ENCODE measurements at places on chromosomes 6 and 20.

- DNase-seq, result no peak
Measured at GRCh38 chr6:7087491-7087979, 20.2 kb upstream of the RREB1 start.

DNA sequence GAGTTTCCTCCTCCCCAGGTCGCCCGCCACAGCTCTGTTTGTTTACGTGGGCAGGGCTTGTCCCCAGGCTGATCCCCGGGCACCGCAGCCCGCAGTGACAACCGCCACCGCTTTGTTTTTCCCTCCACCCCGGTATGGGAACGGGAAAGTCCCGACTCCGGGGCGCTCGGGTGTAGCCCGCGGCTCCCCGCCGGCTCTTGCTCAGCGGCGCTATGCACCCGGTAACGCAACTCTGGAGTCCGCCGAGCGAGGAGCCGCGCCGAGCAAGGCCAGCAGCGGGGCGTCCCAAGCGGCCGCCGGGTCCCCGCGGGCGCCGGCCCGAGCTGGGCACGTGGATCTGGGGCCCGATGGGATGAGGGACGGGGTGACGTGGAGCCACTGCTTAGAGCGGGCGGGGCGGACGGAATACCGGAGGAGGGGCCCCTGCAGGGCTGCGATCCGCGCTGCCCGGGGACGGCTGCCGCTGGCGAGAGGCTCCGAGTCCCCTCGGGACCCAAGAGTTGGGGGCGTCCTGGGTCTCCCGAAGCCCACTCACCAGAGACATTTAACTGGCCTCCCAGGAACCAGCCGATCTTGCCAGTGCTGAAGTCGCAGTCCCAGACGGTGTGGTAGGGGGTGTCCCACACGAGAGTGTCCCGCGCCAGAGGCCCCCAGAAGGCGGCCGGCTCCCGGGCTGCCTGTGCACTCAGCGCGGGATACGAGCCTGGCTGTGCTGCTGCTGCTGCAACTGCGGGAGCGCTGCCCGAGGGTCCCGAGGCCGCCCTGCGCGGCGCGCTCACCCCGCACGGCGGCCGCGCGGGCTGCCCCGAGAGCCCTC is 497 bp downstream of the ACSS1 start:
- peak; percentile 65 for DNase-seq

GRCh38 chr6:67639161-67639560 is 995.9 kb upstream of the ADGRB3 start:
- DNase-seq, result no peak

DNA sequence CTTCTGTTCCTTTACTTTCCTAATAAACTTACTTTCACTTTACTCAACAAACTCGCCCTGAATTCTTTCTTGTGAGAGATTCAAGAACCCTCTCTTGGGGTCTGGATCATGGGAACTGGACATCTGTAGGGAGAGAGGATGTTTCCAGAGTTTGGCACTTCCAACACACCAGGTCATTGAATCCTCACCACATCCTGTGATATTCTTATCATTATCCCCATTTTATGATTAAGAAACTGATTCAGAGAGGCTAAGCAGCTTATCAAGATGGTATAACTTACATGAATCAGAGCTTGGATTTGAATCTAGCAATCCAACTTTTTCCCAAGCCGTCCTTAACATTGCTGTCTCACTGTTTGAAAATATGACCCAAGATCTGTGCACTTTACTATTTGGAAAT is 15.5 kb downstream of the PPIL6 start:
- no peak for DNase-seq

GRCh38 chr6:166877906-166878305 is 78.4 kb downstream of the RNASET2 start:
- DNase-seq, result no peak

GRCh38 chr20:54477191-54477955 is 2.0 kb downstream of the DOK5 start:
- no peak for DNase-seq

DNA sequence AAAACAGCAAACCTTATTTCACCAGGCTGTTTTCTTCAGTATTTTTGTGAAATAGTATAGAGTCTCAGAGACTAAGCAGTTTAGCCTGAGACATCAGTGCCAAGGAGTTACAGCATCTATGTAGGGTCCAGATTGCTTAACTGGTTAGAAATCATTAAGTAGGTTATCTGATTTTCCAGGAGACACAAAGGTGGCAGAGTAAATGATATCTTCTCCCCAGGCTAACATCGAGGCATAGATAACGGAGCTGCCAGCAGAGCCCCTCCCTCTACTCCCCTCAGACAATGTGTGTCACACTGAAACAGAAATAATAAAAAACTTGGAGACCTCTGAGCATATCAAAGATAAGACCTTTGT is 473.0 kb upstream of the CITED2 start:
- no peak for DNase-seq

GRCh38 chr6:45686841-45687569 is 309.3 kb upstream of the SUPT3H start:
- no peak for DNase-seq

DNA sequence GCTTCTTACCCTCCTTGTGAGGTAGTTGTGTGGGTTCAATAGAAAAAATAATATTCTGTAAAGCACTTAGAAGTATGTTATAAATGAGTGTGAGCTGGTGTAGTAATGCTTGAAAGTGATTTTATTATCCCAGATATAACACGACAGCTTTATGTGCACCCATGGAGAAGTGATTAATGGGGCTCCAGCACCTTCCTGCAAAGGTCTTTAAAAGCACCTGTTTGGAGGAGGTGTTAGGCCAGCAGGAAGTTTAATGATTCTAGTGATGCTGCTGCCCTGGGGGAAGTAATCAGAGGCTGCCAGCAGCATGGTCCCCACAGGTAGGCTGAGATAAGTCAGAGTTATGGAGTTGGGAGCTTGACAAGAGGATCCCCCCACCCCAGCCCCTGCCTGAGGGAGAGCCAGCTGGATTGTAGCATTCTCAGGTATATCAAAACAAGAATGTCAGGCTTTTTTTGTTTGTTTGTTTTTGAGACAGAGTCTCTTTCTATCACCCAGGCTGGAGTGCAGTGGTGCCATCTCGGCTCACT is 166.3 kb downstream of the PHACTR1 start:
- no peak for DNase-seq

DNA sequence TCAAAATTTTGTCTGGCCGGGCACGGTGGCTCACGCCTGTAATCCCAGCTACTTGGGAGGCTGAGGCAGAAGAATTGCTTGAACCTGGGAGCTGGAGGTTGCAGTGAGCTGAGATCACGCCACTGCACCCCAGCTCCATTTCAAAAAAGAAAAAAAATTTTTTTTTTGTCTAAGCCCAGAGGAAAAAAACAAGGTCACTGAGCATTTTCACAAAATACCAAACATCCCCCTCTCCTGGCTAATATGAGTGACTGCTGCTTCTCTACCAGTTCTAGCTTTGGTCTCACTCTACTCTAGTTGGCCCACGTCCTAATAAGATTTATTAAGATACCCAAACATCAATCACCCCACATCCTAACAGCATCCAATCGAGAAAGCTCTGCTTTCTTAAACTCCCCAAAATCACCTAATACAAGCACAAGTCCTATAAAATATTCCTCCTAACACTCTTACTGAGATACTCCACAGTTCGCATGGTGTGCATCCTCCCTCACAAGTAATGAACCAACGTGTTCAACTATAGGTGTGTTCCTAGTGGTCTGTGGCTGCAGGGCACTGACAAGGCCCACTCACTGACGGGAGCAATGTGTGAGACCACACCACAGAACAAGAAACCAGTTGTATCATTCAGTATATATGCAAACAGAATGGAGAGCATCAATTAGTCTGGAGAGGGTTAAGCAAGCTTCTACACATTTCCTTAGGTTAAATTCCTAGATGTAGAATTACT is 64.2 kb downstream of the FKBP5 start:
- DNase-seq, result no peak

- no peak for DNase-seq
Measured at GRCh38 chr6:132931313-132931712, 116.9 kb downstream of the RPS12 start.

GRCh38 chr20:59933296-59933848 is at the start of gene SYCP2:
SYCP2 (minus strand) TSS chr20:59933637; CDS start chr20:59922413, 11,224 bp downstream.
- DNase-seq, result peak; percentile 33

- DNase-seq, result peak; percentile 18
Measured at GRCh38 chr6:127855542-127856159, 45.2 kb downstream of the THEMIS start.

DNA sequence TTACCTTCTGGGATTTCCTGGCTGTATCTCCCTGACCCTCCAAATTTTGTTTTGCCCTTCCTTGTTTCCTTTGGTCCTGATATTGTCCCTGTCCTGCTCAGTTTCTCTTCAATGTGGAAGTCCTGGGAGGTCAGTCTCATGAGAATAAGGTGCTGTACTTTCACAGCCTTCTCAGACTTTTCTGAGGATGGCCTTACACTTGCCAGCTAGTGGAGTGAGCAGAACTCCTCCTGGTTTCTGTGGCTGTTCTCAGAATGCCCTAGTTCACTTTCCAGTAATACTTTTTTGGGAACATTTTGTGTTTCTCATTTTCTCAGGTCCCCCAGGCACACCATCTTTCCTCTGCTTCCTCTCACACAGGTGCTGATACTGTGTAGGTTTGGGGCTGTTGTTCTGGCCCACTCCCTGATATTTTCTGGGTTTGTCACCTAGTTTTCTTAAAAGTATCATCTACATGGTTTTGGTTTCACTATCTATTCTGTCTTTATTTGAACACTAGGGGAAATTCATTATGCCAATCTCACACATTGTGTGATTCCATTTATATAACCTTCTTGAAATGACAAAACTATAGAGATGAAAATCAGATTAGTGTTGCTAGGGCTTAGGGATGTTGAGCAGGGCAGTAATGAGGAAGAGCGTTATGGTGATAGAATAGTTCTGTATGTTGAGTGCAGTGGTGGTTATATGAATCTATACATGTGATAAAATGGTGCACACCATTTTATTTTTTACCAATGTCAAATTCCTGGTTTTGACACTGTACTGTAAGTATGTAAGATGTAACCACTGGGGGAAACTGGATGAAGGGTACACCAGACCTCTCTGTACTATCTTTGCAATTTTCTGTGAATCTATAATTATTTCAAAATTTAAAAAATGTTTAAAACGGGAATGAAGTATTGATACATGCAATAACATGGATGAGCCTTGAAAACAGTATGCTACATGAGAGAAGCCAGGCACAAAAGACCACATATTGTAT is 27.2 kb upstream of the BRPF3 start:
- no peak for DNase-seq

DNA sequence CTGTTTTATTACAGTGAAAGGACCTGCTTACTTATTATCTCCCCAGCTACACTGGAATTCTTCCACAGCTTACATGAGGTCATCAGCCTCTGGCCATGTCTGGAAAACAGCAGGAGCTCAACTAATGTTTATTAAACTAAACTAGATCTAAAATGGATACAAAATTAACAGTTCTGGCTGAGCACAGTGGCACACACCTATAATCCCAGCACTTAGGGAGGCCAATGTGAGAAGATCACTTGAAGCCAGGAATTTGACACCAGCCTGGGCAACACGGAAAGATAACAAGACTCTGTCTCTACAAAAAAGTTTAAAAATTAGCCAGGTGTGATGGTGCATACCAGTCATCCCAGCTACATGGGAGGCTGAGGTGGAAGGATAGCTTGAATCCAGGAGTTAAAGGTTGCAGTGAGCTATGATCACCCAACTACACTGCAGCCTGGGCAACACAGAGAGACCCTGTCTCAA is 220.8 kb upstream of the MARCKS start:
- DNase-seq, result peak; percentile 44

DNA sequence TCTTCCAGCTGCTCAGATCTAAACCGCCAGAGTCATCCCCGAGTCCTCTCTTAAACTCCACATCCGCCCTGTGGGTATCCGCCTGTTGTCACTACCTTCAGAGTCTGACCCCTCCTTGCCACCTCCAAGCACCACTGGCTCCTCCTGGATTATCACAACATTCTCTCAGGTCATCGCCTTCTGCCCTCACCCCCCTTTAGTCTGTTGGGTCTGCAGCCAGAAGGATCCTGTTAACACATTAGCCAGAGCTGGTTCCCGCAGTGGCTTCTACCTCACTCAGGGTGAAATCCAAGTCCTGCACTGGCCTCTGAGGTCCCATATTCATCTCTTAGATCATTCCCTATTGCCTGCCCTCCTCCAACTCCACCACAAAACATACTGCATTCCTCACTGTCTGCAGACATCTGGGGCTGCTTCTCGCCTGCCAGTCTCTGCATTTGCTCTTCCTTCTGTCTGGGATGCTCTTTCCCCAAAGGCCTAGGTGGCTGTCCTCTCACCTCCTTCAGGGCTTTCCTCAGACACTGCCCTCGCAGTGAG is 34.1 kb downstream of the TNXB start:
- DNase-seq, result no peak

DNA sequence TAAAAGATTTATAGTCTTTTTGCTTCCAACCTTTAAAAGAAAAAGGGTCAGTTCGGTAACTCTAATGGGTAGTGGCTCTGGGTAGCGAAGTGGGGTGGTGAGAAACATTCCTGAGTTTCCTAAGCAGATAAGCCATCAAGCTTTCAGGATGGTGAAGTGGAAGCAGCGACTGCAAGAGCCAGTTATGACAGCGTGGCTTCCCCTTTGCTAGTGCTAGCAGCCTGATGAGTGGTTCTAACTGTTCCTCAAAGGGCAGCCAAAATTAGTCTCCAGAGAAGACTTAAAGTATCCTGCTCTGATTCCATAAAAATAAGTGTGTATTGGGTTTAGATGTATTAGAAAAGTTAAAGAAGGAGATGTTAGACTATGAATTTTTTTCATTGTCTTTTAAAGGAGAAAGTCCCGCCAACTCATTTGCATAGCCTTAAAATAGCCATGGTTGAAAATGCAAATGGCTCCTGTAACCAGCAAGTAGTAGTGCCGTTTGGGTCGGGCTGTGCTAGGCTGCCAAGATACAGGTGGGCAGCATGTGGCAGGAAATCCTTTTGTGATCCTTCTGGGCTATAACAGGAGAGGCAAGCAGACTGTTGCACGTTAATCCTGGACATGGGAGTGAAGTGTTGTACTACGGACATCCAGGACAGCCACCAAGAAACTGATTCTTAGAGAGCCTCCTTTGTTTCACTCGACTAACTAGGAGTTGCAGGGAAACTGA is 18.0 kb downstream of the ELOVL2 start:
- DNase-seq, result no peak

DNA sequence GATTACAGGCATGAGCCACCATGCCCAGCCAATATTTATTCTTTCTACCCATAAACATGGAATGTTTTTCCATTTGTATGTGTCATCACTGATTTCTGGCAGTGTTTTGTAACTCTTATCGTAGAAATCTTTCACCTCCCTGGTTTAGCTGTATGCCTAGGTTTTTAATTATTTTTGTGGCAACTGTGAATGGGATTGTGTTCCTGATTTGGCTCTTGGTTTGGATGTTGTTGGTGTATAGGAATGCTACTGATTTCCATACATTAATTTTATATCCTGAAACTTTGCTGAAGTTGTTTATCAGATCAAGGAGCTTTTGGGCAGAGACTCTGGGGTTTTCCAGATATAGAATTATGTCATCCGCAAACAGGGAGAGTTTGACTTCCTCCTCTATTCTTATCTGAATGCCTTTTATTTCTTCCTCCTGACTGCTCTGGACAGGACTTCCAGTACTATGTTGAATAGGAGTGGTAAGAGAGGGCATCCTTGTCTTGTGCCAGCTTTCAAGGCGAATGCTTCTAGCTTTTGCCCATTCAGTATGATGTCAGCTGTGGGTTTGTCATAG is 198.6 kb downstream of the ZDHHC14 start:
- DNase-seq, result no peak

- DNase-seq, result no peak
Measured at GRCh38 chr6:72560721-72561593, 60.9 kb upstream of the KCNQ5 start.

GRCh38 chr6:27838945-27839625 is 73.1 kb downstream of the OR2B2 start:
- peak; percentile 33 for DNase-seq

- peak; percentile 32 for DNase-seq
Measured at GRCh38 chr6:6960571-6961251, 147.1 kb upstream of the RREB1 start.

Measured in epithelial cell of esophagus (primary cell).